ENCODE measurements at places on chromosomes 11 and 22. TPM values are rescaled to one million over a fixed set of nuclear protein-coding genes. Genes with fewer than 3 reads are reported as not detected.

- H3K4me3 ChIP-seq: no peak overlapping the region
- no peaks in the 10 kb centered on the region for H3K4me1 ChIP-seq
- no peaks in the 10 kb centered on the region for H3K27me3 ChIP-seq
- DNase-seq: no peak
Measured at GRCh38 chr11:36248436-36248835, 40.8 kb downstream of the COMMD9 start.

DNA sequence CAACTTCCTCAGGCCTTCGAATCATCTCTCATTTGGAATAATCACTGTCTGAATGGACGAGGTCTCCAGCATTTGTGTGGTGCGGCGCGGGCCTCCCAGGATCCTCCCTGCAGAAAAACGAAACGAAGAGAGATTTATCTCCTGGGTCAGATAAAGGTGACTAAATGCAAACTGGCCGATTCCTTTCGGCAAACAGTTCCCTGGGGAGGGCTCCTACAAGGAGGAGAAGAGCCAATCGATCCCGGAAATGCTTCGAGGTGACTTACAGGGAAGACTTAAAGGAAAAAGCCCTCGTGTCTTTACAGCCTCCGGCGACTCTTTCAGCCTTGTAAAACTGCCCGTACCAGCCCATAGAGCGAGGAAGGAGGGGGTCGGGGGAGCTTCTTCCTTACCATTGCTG is 126.5 kb downstream of the MIAT start:
- DNase-seq: no peak
- no peak overlapping the region for H3K4me3 ChIP-seq
- H3K27me3 ChIP-seq: no peaks in the 10 kb centered on the region
- H3K4me1 ChIP-seq: no peaks in the 10 kb centered on the region

- peaks cover 1% of the 10 kb centered on the region for H3K4me1 ChIP-seq
- DNase-seq: no peak
- no peak overlapping the region for H3K4me3 ChIP-seq
- H3K36me3 ChIP-seq: no peaks in the 10 kb centered on the region
- H3K27ac ChIP-seq: no peak overlapping the region
Measured at GRCh38 chr11:103901656-103902055, 134.8 kb upstream of the DDI1 start.

- no peaks in the 10 kb centered on the region for H3K27me3 ChIP-seq
- peak; percentile 82 for DNase-seq
- no peak overlapping the region for H3K4me3 ChIP-seq
- H3K36me3 ChIP-seq: no peaks in the 10 kb centered on the region
- H3K27ac ChIP-seq: no peak overlapping the region
Measured at GRCh38 chr11:73404048-73404447, 27.8 kb downstream of the RELT start.

DNA sequence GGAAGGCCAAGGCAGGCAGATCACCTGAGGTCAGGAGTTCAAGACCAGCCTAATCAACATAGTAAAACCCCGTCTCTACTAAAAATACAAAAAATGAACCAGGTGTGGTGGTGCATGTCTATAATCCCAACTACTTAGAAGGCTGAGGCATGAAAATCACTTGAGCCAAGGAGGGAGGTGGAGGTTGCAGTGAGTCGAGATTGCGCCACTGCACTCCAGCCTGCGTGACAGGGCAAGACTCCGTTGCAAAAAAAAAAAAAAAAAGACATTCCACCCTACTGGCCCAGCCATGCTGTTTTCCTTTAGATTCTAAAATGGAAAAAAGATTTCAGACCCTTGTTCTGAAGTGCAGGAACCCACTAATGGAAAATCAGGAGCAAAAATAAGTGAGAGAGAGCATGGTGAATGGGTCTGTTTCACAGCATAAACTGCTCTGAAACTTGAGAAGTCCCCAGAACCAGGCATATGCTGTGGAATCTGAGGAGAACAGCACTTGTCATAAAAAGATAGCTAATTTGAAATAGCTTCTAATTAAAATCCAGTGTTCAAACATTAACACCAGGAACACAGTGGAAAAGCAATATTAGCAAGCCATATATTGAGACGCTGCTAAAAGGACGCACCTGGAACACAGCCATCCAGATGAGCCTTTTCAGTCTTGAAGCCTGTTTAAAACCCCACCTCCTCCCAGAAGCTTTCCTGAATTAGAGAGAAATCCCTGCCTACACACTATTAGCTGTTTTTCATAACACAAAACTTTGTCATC is 66.3 kb upstream of the CHRM4 start:
- H3K27ac ChIP-seq: no peak overlapping the region
- H3K36me3 ChIP-seq: no peaks in the 10 kb centered on the region
- H3K4me1 ChIP-seq: no peaks in the 10 kb centered on the region
- DNase-seq: no peak

DNA sequence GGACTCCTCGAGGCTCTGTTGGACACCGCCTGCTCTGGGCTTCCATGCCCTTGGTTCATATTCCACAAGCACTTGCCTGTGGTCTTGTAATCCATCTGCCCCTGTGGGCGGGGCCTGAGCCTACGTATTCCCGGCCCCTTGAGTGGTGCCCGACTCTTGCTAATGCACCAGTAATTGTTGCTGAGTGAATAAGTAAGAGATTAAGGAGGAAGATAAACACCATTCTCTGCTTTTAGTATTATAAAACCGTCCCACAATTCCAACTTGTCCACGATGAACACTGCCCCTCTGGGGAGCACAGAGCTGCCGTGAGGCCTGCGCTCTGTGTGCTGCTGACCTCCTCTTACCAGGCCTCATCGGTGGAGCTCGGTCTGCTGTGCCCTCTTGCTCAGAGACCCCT is 50.3 kb downstream of the MICAL2 start:
- no peaks in the 10 kb centered on the region for H3K27me3 ChIP-seq
- H3K36me3 ChIP-seq: no peaks in the 10 kb centered on the region
- no peak overlapping the region for H3K4me3 ChIP-seq

DNA sequence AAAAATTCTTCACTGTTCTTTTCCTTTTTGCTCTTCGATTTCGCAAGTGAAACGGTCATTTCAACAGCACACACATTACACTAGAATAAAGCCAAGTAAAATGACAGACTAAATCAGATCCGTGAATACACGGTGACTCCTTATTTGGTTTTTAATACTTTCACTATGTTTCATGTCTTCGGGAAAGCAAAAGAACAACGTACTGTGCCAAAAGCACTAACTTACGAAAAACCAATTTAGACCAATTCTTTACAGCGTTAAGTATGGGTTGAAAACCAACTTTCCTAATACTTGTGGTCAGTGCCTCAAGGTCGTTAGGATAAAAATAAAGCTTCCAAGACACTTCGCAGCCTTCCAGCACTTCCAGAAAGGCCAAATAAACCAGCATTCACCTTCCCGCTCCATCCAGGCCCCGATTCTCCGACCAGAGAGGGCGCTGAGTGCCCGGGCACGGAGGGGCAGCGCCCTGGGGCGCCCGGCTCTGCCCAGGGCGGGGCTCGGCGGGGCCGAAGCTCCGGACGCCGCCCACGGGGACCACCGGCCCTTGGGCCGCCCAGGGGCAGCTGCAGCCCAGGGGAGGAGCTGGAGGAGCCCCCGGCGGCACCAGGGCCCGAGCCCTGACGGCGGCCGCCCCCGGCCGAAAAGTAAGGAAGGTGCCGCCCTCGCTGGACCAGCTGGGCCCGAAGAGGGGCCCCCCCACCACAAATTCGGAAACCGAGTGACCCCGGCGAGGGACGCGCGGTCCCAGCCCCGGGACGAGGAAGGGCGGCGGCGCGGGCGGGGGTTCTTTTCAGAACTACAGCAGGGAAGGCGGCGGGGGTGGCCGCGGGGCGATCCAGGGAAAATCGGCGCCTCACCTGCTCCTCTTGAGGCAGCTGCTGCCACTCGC is 499 bp downstream of the ATL3 start:
- peak overlapping the region; percentile 100 for H3K27ac ChIP-seq
- peak; percentile 70 for DNase-seq
- H3K4me3 ChIP-seq: peak overlapping the region; percentile 87
- H3K27me3 ChIP-seq: no peaks in the 10 kb centered on the region
- H3K36me3 ChIP-seq: no peaks in the 10 kb centered on the region

- no peak overlapping the region for H3K27ac ChIP-seq
- no peak overlapping the region for H3K4me3 ChIP-seq
- H3K4me1 ChIP-seq: no peaks in the 10 kb centered on the region
- H3K27me3 ChIP-seq: no peaks in the 10 kb centered on the region
- no peaks in the 10 kb centered on the region for H3K36me3 ChIP-seq
Measured at GRCh38 chr22:44032126-44032730, 8.1 kb downstream of the PARVB start.

DNA sequence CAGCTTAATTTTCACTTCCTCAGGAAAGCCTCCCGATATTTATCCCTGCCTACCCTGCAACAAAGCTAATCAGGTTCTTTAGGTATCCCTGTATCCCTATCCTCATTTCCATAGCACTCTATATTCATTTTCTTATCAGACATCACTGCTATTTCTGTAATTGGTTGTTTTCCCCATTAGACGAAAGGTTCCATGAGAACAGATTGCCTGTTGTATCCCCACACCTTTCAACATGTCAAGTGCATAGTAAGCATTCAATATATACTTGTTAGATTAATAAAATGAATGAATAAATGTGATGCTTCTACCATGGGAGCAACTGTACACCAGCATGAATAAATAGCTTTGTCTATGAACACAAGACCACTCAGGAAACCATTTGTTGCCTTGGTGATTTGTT is 499.8 kb downstream of the DLG2 start:
- no peak overlapping the region for H3K27ac ChIP-seq
- H3K36me3 ChIP-seq: no peaks in the 10 kb centered on the region
- no peaks in the 10 kb centered on the region for H3K4me1 ChIP-seq
- H3K27me3 ChIP-seq: no peaks in the 10 kb centered on the region

DNA sequence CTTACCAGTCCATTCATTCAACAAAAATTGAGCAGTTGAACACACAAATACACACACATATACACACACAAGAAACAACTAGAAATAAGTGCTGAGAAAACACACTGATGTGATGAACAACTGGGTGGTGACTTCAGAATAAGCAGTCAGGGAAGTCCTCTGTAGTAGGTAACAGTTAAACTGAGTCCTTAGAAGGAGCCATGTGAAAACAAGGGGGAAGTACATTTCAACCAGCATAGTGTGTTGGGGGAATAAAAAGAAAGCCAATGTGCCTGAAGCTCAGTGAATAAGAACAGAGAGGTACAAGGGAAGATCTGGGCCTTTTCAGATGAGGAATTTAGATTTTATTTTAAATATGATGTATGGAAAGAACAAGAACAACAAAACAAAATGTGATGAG is 6.8 kb upstream of the TMEM123 start:
- no peak overlapping the region for H3K27ac ChIP-seq
- no peaks in the 10 kb centered on the region for H3K4me1 ChIP-seq
- H3K4me3 ChIP-seq: no peak overlapping the region
- no peaks in the 10 kb centered on the region for H3K27me3 ChIP-seq
- no peak for DNase-seq
- H3K36me3 ChIP-seq: no peaks in the 10 kb centered on the region

- no peak overlapping the region for H3K4me3 ChIP-seq
- no peak overlapping the region for H3K27ac ChIP-seq
- DNase-seq: no peak
- H3K36me3 ChIP-seq: no peaks in the 10 kb centered on the region
- no peaks in the 10 kb centered on the region for H3K27me3 ChIP-seq
Measured at GRCh38 chr11:11262171-11262920, 90.7 kb downstream of the CSNK2A3 start.

The HOATZ gene
- polyA plus RNA-seq: not detected

The ELFN2 gene
- polyA plus RNA-seq: not detected

The FAM111B gene
- polyA plus RNA-seq: 0.25 TPM

The DGCR6 gene
- polyA plus RNA-seq: 3.3 TPM

The MUC6 gene
- polyA plus RNA-seq: under 0.01 TPM

The OMP gene
- not detected for polyA plus RNA-seq

The PARVG gene
- 17.5 TPM for polyA plus RNA-seq

The FEN1 gene
- 3.5 TPM for polyA plus RNA-seq

All from aorta (tissue), 5 donors.